DMS79 treated with DMSO at 0.1 percent for 48 hours (cell line): ENCODE measurements at places on chromosomes 2 and 18.
A peak's percentile ranks its signal among the peaks of the same experiment; 100 is the strongest.

GRCh38 chr2:119823734-119824334, 64.1 kb downstream of the PTPN4 start:
- no peak for DNase-seq

GRCh38 chr2:186459009-186459408, 27.1 kb upstream of the ZC3H15 start:
- DNase-seq, result no peak

GRCh38 chr2:136189221-136189782, 71.4 kb upstream of the CXCR4 start:
- DNase-seq, result no peak

GRCh38 chr2:60855989-60856669, 25.2 kb upstream of the REL start:
- DNase-seq, result no peak

- no peak for DNase-seq
Observed at GRCh38 chr2:224638301-224638823, 53.2 kb upstream of the CUL3 start.

DNA sequence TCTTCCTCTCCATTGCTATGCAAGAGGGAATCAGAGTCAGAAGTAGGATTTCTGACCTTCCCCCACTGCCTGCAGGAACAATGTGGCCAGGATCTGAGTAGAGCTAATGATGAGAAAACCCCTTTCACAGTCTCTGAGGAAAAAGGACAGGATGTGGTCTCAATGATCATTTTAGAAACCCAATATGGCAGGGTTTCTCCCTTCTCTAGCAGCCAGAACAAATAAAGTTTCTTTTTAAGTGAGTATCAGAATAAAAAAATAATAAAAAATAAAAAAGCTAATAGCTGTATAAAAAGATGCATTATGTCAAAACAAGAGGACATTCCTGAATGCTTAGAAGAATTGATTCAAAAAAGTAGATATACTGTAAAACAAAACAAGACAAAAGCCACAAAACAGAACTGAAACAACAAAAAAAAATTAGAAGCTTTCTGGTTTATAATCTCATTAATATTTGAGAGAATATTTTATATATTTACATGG, 1124.9 kb upstream of the ZEB2 start:
- no peak for DNase-seq

DNA sequence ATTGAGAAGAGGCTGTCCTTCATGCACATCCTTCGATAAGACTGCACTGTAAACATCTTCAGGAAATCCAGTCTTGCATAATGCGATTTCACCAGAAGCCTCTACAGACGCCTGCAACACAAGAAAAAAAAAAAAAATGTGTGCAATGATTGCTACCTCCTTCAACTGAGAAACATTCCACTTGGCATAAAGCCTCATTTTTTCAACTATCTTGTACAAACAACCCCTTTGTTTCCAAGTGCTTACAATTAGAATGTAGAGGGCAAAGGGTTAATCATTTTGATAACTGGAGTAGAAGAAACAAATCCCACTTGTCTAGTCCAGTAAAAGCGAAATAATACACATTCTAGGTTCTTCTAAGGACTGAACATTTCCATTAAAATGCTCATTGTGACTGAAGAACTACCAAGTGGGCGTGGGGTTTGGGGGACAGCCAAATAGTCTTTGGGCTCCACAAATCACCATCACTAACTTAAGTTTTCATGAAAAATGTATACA, 29.2 kb downstream of the CDH2 start:
- DNase-seq, result peak; percentile 46

GRCh38 chr2:30753630-30754029, 53.6 kb downstream of the CAPN13 start:
- DNase-seq, result no peak

GRCh38 chr18:9913151-9913525, 678 bp upstream of the VAPA start:
- DNase-seq, result peak; percentile 76

- DNase-seq, result no peak
Observed at GRCh38 chr18:79796016-79796415, 1.7 kb upstream of the KCNG2 start.

- DNase-seq, result no peak
Observed at GRCh38 chr18:57819119-57819518, 16.0 kb upstream of the ATP8B1 start.

GRCh38 chr2:192087398-192087958, 107.3 kb downstream of the TMEFF2 start:
- peak; percentile 88 for DNase-seq

GRCh38 chr2:23706613-23707078, 220.3 kb downstream of the ATAD2B start:
- no peak for DNase-seq

- DNase-seq, result no peak
Observed at GRCh38 chr2:46273225-46273863, 23.9 kb upstream of the EPAS1 start.

- DNase-seq, result peak; percentile 33
Observed at GRCh38 chr2:16139663-16140615, 199.6 kb downstream of the MYCN start.

GRCh38 chr2:206158563-206159345, 490 bp downstream of the NDUFS1 start:
- DNase-seq, result peak; percentile 49

DNA sequence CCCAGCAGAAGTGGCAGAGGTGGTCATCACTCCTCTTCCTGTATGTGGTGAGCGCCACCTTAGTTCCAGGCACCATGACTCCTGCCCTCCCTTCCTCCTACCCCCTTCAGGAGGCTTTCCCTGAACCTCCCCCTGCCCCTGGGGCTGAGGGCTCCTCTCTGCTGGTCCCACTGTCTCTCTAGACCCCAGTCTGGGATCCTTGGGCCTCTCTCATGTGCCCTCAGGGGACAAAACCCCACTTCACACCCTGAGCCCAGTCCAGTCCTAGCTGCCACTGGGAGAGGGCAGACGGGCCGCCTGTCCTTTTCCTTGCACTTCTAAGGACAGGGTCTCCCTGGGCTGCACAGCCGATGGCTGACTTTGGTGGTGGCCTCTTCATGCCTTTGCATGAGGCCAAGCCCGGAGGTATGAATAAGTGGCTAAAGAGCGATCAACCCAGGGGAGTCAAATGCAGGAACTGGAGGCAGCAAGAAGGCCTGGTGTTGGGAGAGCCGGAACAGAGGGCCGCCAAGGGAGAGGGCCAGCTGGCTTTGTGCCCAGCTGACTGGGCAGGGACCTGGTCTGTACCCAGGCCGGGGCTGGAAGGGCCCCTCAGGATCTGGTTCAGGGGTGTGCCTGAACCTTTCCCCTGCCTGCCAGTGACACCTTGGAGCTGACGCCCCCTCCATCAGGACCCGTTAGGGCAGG, 29.5 kb downstream of the GLI2 start:
- no peak for DNase-seq

GRCh38 chr2:154911729-154912128, 213.2 kb downstream of the KCNJ3 start:
- no peak for DNase-seq

DNA sequence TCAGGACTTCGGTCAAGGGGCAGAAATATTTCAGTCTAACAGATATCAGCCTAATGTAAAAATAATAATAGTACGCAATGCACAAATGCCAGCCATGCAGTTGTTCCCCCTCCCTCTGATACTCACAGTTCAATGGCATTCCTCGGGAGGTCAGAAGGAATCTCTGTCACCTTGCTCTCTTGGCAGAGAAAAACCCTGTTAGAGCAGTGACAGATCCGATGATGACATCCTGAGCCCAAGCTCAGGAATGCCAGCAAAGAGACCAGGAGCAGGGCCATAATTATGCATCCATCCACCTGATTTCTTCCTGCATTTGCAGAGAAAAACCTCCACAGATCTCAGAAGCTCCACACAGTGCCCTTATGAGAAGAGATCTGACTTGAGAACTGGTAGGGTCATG, at the start of gene FSHR:
TSS of gene FSHR (minus strand) at position 376 of the 400 bp plus-strand sequence. CDS start at position 278, 98 bp downstream.
- DNase-seq, result no peak

DNA sequence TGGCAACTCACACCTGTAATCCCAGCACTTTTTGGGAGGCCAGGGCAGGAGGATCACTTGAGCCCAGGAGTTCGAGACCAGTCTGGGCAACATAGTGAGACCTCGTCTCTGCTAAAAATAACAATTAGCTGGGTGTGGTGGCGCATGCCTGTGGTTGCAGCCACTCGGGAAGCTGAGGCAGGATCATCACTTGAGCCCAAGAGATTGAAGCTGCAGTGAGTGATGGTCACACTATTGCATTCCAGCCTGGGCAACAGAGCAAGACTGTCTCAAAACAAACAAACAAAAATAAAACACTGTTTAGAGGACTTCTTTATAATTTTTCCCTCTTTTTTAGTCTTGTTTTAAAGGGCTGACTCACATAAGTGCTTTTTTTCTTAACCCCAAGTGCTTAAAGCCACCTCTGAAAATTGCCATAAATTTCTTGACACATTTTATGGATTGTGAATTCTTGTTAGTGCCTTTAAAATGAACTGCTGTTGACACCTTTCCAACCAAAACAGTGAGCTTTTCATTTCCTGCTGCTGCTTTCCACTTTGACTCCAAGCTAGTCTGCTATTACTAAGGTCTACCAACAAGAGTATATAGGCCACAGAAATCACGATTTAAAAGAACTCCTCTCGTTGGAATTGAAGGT, 41.7 kb downstream of the CYP20A1 start:
- no peak for DNase-seq

DNA sequence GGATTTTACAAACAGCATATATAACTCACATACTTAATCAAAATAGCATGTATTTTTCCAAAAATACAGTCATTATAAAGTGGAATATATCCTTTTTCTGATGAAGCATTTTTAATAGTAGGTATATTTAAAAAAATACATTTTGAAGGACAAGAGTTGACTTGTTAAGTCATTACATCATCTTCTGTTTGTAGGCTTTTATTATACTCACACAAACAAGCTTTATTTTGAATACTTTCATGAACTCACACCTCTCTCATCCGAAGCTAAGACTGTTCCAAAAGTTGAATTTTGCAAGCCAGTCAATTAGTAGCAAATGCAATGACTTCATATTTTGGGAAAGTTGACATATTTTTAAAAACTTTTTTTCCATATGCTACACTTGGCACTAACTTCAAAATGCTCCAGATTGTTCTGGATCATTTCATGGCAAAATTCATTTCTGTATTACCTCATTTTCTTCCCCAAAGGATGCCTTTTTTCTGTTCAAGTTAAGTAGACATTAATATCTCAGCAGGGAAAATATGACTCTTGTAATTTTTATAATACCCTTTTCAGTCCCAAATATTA, 68.5 kb upstream of the WDR75 start:
- no peak for DNase-seq

- DNase-seq, result peak; percentile 71
Observed at GRCh38 chr2:10709290-10709939, 12.0 kb upstream of the ATP6V1C2 start.

GRCh38 chr2:101399021-101399799, 11.9 kb upstream of the CREG2 start:
- no peak for DNase-seq

GRCh38 chr2:208548700-208549099, 142.1 kb downstream of the PTH2R start:
- no peak for DNase-seq

DNA sequence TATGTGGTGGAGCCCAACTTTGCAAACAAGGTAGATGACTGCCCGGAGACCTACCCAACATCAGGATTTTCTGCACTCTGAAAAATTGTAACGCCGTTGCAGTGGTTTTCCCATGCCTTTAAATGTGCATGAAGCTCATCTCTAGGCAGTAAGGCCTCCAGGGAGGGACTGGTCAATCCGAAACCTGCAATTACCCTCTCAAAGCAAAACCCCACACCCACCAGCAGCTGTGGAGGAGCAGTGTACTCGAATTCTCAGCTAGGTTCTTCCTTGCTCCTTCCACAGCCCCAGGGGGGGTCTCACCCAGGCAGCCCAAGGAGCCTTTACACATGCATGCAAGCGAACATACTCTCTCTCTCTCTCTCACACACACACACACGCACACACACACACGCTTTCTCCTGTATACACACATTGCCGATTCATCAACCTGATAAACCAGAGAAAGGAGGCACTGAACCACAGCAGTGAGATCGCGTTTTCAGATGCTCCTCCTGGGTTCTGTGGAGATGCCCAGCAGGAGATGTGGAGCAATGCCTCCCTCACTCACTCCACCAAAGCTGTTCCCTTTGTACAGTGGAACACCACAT, 109.2 kb downstream of the VIT start:
- no peak for DNase-seq

- DNase-seq, result no peak
Observed at GRCh38 chr2:133726973-133727372, 158.7 kb upstream of the NCKAP5 start.

DNA sequence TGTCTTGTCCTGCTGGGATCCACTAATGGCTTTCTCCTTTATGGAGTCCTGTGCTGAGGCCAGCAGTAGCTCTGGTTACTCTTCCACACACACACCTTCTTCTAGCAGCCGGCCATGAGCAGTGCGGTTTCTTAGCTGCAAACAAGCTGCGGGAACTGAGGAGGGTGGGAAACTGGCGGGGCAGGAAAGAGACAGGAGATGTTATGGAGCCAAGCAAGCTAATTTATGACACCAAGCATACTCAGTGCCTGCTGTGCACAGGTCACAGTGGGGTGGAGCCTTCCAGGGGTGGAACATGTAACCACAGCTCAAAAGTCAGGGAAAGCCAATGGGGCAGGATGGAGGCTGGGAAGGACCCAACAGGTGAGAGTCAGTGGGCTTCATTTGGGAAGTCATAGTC, 180.8 kb downstream of the FAM210A start:
- DNase-seq, result no peak

DNA sequence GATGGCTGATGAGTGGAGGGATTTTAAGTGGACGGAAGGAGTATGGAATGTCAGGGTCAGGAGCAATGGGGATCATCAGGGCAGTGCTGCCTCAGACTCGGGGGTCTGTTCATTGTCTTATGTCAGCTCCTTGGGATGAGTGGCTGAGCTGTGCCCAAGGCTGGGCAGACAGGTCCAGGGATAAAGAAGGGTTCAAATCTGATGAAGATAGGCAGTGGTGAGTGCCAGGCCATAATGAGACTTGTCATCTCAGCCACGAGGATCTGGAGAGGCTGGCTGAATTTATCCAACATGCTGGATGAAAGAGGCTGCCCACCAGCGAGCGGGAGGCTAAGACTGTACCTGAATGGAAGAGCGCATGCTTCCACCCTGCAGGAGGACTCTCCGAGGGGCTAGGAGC, 46.3 kb upstream of the APCDD1 start:
- no peak for DNase-seq

GRCh38 chr2:11332596-11332995, 11.8 kb downstream of the ROCK2 start:
- no peak for DNase-seq

DNA sequence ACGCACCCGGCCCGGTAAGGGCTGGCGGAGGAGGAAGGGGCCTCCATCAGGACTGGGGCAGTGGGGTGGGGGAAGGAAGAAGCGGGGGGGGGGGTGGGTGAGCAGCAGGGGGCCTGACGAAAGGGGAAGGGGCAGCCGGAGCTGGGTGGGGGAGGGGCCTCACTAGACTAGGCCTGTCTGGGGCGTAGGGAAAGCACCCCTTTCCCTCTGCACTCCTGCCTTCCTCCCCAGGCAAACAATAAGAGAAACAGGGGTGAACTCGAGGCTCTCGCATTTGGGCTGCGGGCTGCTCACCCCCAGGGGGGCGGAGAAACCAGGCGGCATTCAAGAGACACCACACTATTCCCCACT, 82.7 kb upstream of the POMC start:
- DNase-seq, result peak; percentile 21

- DNase-seq, result no peak
Observed at GRCh38 chr18:6595666-6596065, 133.8 kb upstream of the ARHGAP28 start.
